Erythroblast (primary cell): ENCODE measurements at places on chromosomes 1 and 21.
A peak's percentile ranks its signal among the peaks of the same experiment; 100 is the strongest.

DNA sequence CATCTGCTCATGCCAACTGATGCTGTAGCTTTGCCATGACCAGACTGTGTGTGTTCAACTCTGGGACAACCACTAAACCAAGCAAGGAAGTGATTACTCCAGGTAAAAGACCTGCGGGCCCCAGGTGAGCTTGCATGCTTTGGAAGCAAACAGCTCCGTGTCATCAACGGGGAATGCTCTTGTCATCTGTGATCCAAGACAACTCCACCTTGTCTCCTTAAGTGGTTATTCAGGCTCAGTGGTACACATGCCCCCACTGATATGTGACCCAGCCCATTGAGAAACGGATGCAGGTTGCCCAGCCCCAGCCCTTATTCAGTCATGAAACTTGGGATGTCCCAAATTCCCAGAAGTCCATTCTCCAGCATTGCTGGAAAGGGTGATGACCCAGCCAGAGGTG lies 89.0 kb downstream of the TIAM1 start:
- DNase-seq: no peak

- DNase-seq: peak; percentile 27
These were observed 43.2 kb downstream of the ELK4 start for GRCh38 chr1:205588636-205589035.

- no peak for DNase-seq
These were observed 15.1 kb downstream of the NEK7 start for GRCh38 chr1:198171667-198172540.

DNA sequence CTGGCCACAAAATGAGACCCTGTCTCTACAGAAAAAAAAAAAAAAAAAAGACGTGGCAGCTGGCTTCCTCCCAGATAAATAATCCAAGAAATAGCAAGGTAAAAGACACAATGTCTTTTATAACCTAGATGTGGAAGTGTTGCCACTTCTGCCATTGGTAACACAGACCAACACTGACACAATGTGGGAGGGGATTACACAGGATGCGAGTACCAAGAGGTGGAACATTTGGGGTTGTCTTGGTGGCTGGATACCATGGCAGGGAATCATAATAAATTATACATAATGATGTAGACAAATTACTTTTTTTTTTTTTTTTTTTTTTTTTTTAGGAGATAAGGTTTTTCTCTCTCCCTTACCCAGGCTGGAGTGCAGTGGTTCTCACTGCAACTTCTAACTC lies 6.0 kb upstream of the NEXN start:
- DNase-seq: no peak

GRCh38 chr1:156378557-156378956 lies 9.5 kb downstream of the RHBG start:
- no peak for DNase-seq

GRCh38 chr1:218299416-218299815 lies 14.3 kb downstream of the RRP15 start:
- DNase-seq: peak; percentile 61

- no peak for DNase-seq
These were observed 902.1 kb downstream of the LTN1 start for GRCh38 chr21:28090546-28090945.

- peak; percentile 1 for DNase-seq
These were observed 23.3 kb downstream of the CYP2J2 start for GRCh38 chr1:59903141-59903754.

DNA sequence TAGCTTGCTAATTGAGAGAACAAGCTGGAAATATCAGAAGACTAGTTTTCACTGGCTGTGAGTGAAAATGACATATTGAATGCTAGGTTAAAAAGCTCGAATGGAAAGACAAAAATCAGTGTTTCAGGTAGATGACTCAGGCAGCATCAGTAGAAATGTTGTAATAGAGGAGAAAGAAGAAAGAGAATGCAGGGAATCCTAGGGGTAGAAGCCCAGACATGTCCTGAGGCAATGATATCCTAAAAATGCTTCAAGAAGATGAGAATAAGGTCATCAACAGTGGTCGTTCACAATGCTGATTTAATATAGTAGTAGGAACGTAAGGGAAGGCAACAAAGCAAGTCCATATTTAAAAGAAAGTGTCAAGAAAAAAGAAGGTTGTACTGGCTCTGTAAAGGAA lies 96.7 kb upstream of the HP1BP3 start:
- DNase-seq: no peak

GRCh38 chr1:17210176-17210575 lies 5.2 kb downstream of the PADI1 start:
- no peak for DNase-seq

GRCh38 chr1:66168467-66168887 lies 365.5 kb upstream of the SGIP1 start:
- no peak for DNase-seq

- DNase-seq: no peak
These were observed 206.0 kb downstream of the CAMTA1 start for GRCh38 chr1:6991266-6991665.

DNA sequence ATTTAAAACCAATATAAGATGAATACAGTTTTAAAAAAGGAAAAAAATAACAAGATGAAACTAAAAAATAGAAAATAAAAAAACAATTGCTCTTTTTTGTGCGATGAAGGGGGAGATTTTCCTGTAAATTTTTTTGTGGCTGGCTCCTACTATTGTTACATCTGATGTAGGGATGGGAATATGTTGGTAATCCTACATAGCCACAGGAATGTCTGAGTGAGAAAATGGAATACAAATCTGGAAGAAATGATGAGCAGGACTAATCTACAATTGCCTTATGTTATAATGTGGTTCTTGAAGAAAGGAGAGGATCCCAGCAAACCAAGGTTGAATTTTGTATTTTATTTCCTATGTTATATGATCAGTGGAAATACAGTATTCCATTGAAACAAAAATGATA lies 40.9 kb downstream of the ATP6V1G3 start:
- no peak for DNase-seq

- no peak for DNase-seq
These were observed 767 bp downstream of the PDIK1L start for GRCh38 chr1:26112407-26112775.

DNA sequence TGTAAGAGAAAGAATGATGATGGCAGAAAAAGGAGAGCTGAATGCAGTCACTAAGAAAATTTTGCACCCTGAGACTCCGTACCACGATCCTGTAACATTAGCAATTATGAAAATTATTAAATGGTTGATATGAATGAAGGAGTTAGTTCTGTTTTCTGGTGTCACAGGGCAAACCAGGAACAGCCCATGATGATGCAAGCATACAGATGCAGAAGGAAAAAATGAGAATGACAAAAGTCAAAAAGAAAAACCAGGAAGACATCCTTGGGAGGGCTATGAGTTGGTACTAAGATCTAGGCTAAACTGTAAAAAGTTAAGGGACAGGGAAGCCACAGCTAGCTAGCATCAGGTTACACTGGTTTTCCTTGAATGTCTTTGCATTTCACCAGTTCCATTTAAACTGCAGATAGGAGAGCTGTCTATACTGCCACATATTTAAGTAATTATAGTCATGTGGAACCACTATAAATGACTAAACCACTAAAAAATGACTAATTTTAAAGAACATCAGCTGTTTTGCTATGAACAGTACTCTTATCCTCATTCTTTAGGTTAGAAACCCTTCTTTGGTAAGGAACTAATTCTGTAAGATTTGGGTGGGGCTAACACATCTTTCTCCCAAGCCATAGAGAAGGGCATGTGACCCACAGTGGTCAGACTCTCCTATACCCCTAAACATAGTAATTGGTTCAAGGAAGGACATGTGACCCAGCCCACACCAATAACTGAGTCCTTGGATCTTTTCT lies 11.4 kb downstream of the DOCK7 start:
- DNase-seq: no peak

- no peak for DNase-seq
These were observed 6.2 kb downstream of the C1orf115 start for GRCh38 chr1:220696226-220696862.
